ENCODE measurements at places on chromosomes 2 and 18. TPM values are rescaled to one million over a fixed set of nuclear protein-coding genes. Genes with fewer than 3 reads are reported as not detected.

The LINC00305 gene
- total RNA-seq: not detected

The STAT4 gene
- 0.55 TPM for total RNA-seq

The HNMT gene
- total RNA-seq: 61.4 TPM

The EVA1A gene
- total RNA-seq: 35.9 TPM

The ASIC4 gene
- total RNA-seq: 0.25 TPM

The CUL3 gene
- total RNA-seq: 63.0 TPM

The EFEMP1 gene
- 10.8 TPM for total RNA-seq

The MLPH gene
- total RNA-seq: 110 TPM

The CRYGD gene
- total RNA-seq: not detected

The MEIS1 gene
- total RNA-seq: 131 TPM

The TSPYL6 gene
- not detected for total RNA-seq

The RTP5 gene
- not detected for total RNA-seq

The DSG4 gene
- total RNA-seq: not detected

The ATP5F1A gene
- total RNA-seq: 1,148 TPM

The CHST9 gene
- not detected for total RNA-seq

The CFC1B gene
- total RNA-seq: not detected

Data from uterine smooth muscle cell (primary cell).